Activated CD4-positive, alpha-beta T cell treated with anti-CD3 and anti-CD28 coated beads for 24 hours (primary cell): ENCODE measurements at places on chromosomes 12 and 14.

GRCh38 chr12:111780166-111780565, 13.4 kb downstream of the ALDH2 start:
- DNase-seq: no peak

GRCh38 chr14:76323331-76324050, 52.4 kb upstream of the ESRRB start:
- DNase-seq: no peak

DNA sequence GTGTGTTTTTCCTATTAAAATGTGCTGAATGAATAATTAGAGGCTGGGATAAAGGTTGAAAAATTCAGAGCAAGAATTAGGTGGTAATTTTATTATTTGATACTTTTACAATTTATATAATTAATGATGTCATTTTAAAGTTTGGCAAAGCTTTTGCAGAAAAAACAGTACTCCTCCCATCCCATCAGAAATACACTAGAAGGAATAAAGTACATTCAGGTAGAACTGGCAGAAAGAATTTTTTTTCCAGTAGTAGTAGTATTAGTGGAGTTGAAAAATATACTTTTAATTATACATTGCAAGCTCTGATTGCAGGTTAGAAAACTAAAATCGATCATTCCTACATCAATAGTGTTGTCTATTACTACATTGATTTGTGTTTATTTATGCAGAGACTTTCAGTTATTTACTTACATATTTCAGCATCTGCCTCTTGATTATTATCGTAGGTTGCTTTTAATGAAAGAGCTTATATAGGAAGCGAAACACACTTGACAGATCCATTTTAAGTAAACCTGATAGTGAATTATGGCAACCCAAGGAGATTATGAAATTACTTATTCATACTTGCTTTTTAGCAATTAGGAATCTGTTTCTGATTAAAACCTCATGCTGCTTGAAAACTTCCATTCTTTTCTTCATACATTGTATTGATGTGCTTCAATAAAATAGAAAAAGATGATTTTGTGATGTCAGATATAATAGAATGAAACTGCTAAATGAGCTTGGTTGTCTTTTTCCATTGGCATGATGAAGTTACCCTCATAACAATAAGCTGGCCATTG, 10.1 kb downstream of the FOXG1 start:
- no peak for DNase-seq

DNA sequence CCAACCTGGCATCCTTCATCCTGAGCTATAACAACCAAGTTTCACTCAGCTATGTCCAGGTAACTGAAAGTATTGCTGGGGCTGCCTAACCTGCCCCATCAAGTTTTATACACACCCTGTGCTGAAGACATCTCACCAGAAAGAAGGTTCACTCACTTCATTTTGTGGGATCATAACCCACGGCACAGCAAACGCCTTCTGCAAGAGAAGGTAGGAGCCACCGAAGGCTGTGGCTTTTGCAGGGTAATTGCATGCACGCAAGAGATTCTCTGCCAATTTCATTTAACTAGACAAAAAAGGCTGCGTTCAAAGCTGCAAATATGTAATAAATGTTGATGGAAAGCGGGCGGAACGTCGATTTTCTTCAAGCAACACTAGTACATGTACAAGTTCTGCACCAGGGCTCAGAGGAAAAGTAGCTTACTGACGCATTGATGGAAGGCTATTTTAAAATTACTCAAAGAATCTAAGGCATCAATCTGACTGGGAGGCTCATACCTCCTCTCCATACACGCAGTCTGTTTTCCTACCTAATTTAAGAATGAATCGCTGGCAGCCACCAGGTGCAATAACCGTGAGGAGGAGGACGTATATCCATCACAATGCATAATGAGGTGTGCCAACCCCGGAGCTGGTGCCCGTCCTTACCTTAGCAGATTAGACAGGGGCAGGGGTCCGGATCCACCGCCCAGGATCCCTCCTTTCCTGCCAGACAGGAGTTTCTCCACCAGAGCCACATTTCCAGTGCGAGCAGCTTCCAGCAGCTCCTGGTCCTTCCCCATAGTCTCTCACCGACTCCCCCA, 1.1 kb downstream of the ANKS1B start:
- no peak for DNase-seq

- no peak for DNase-seq
Observed at GRCh38 chr12:2856051-2856450, 788 bp downstream of the TEX52 start.

DNA sequence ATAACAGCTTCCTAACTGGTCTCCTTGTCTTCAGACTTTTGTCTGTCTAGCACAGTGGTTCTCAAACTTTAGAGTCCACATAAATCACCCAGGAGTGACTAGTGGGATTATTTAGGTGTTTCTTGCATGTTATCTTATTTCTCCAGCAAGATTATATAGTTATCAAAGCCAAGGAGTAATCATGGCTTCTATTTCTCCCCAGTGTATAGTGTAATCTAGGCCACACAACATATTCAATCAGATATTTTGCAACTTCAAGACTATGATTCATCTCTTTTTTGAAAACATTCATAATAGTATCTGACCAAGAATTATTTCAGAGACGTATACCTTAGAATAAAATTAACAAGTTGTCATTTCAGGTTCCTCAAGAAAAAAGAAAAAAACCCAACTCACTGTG, 131.9 kb downstream of the CEP83 start:
- DNase-seq: no peak

- no peak for DNase-seq
Observed at GRCh38 chr12:131124487-131125280, 171.0 kb downstream of the ADGRD1 start.

GRCh38 chr12:27967551-27968054, 4.9 kb downstream of the PTHLH start:
- no peak for DNase-seq

GRCh38 chr12:81274637-81275529, 197.0 kb downstream of the ACSS3 start:
- no peak for DNase-seq

GRCh38 chr12:132428936-132429601, 60.9 kb upstream of the FBRSL1 start:
- no peak for DNase-seq

DNA sequence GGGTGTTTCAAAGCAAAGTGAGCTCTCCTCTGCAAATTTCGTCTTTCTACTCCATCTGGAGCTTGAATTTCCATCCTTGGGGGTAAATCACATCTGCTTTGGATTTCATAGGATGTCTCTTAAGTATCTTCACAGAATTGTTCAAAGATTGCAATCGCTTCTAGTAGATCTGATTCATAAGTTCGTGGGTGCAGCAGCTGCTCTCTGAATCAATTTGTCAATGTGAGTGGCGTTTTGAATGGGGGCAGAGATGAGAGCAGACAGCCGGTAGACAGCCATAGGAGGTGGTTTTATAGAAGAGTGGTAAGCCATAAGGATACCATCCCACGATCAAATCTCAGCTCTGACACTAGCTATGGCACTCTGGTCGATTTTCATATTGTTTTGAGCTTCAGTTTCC, 146.0 kb upstream of the RPH3A start:
- DNase-seq: no peak

DNA sequence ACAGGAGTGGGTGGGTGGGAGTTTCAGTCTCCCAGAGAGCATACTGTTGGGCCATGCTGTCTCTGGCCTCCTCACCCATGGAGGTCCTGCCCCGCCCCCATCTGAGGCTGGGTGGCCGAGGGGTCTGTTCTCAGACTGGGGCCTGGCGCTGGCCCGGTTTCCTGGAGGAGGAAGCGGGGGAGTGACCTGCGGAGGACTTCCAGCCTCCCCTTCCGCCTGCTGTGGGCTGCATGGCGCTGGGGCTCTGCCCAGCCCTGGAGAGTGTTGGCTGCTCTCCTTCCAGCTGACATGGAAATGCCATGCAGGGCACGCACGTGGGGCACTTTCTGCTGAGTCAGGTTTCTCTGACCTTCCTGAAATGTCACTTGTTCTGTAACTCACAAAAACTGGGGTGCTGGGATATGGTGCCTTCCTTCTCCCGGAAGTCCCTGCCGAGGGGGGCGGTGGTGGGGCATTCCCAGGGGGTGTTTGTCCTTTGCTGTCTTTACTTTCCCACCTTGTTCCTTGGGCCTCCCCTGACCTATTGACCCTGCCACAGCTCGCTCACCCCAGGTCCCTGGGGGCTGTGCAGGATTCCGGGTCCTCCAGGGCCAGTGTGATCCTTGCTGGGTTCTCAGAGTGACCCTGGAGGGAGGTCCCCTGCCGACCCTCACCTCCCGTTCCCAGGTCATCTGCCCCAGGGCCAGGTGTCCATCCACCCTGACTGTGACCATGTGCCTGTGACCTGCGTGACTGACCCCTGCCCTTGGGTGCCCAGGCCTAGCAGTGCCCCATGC, 23.6 kb downstream of the PACS2 start:
- no peak for DNase-seq

GRCh38 chr14:91417120-91417982, at the start of gene CCDC88C:
Gene CCDC88C (minus strand): TSS chr14:91417820. CDS start chr14:91417690, 130 bp downstream.
- no peak for DNase-seq

GRCh38 chr12:52515319-52515646, 4.9 kb downstream of the KRT5 start:
- no peak for DNase-seq

- no peak for DNase-seq
Observed at GRCh38 chr14:26173581-26174110, 424.2 kb downstream of the NOVA1 start.

DNA sequence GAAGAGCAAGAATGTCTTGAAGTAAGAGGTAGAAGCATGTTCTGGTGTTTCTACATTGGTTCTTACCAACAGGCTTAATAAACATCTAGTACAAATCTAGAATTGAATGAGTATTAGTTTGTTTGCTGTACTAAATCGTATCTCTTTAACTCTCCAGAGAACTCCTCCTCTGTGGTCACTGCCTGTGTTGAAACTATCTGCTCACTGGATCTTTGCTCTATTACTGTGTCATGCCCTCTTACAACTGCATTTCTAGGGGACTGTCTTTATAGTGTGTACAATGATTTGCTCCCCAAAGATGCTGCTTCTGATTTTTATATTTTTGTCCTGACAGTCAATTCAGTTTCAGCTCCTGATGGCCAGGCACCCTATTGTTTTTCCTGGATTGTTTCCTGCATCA, 50.1 kb upstream of the E2F7 start:
- DNase-seq: no peak

DNA sequence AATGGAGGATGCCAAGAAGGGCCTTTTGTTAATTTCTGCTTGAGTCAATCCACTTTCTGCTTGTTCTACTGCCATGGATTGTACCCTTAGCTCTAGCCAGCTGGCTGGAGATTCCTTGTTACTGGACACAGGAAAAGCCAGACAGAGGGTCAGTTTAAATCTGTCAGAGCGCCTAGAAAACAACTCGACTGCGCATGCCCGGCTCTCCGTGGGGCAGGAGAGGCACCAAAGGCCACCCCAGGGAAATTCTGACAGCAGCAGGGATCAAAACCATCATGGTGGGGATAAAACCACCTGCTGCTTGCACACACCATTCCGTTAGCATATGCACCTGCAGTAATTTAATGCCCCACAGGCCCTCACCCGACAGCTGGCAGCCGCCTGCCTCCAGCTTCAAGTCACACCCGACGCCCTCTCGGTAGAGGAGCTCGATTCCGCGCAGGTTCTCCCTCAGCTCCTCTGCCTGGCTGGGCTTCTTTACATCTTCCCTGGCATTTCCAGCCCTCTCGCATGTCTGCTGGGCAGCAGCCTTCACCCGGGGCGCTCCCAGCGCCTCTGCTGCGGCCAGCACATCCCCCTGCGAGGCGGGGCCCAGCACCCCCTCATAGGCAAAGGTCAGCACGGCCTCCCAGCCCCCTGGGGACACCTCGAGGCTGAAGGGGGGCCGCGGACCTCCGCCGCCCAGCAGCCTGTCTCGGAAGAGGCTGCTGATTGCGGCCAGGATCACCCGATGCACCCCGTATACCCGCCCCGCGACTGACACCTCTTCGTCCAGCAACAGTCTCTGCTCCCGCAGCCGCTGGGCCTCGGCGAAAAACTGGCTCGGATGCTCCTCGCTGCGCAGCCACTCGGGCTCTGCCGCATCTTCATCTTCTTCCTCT, 1.0 kb downstream of the KLHL33 start:
- DNase-seq: no peak

DNA sequence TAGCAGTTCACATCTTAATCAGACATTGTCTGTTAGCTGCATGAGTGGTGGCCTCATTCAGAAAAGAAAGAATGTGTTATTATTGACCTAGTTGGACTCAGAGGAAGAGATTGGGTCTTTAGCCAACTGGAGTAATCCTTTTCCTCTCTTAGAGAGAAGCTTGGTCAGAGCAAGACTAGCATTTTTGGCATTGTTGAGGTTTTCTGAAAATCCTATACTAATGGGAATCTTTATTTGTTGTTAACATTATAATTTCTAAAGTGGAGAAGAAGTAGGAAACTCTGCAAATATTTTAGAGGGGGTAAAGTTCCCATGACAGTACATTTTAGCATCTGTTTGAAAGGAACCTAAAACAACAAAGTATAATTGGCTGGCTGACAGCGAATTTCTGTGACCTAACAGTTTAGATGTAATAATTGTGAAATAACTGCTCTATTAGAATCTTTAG, 9.7 kb downstream of the TOX4 start:
- DNase-seq: no peak

DNA sequence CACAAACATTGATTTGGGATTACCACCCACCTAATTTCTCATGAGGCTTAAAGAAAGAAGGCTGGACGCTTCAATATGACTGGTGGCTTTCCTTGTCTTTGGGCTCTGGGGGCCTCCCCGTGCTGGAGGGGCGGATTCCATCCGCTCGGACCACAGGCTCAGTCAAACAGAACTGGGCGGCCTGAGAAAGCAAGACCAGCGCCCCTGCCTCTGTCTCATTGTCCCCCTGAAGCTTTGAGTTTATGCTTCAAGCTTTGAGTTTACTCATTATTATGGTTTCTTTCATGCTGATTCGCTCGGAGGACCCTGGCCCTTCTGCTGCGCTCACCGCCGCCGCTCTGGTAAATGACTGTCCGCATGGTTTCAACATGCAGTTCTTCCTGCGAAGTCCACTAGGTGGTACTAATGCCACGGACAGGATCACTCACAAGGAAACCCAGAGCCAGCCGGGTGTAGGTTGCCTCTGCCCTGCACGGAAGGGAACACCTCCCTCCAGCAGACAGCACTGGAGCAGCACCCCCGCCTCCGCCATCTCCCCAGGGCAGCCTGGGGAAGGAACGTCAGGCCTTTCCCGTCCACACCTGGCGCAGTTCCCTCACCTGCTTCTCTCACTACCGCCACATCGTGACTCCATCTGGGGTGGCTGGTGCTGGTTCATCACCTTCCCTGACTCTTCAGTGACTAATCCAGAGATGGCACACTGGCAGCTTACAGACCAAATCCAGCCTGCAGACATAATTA, 13.2 kb upstream of the TIGAR start:
- no peak for DNase-seq

GRCh38 chr14:77403768-77404167, 19.6 kb downstream of the NOXRED1 start:
- no peak for DNase-seq

DNA sequence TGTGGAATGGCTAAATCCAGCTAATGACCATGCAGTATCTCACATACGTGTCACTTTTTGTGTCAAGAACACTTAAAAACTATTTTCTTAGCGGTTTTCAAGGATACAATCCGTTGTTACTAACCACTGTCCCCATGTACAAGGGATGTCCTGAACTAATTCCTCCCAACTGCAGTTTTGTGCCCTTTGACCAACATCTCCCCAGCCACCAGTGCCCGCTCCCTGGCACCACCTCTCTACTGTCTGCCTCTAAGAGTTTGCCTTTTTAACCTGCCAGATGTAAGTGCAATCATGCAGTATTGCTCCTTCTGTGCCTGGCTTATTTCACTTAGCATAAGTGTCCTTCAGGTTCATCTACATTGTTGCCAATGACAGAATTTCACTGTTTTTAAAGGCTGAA, 315.7 kb downstream of the TMEM121 start:
- DNase-seq: no peak

- no peak for DNase-seq
Observed at GRCh38 chr12:104751120-104751519, 207.0 kb downstream of the SLC41A2 start.

- DNase-seq: no peak
Observed at GRCh38 chr14:101508948-101509729, 52.2 kb upstream of the DIO3 start.
